ENCODE measurements at places on chromosomes 7 and 10. TPM values are rescaled to one million over a fixed set of nuclear protein-coding genes. Genes with fewer than 3 reads are reported as not detected.

LRIT1 gene
- not detected for total RNA-seq

DNA sequence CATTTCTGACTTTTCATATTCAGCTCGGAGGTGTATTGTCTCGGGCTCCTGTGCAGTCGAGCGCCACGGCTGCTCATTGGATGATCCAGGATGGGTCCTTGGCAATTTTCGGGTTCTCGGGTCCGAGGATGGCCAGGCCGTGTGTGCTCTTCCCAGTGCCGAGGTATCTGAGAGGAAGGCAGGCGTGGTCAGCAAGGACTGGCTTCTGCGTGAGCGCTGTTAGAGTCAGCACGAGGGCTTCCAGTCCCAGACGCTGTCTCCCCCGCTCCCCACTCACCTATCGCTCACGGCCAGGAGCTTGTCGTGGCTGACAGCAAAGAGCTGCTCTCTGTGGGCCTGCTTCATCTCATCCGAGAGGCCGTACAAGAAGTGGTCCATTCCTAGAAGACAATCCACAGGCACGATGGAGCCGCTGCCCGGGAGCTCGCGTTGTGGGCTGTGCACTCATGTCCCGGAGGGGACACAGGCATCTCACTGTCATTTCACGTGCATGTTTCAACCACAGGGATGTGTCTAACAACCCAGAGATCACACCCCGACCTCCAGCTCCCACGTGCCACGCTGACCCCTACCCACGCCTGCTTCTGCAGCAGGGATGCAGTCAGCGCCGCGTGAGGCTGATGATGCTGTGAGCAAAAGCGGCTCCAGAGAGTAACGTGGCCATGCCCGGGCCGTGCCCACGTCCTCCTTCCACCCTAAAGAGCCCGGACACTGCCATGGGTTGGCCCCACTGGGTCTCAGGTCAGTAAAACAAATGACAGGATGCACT, 34.4 kb downstream of the PITRM1 start:
- DNase-seq = no peak

GRCh38 chr7:18290223-18290622, 205.3 kb upstream of the HDAC9 start:
- no peak for DNase-seq

DNA sequence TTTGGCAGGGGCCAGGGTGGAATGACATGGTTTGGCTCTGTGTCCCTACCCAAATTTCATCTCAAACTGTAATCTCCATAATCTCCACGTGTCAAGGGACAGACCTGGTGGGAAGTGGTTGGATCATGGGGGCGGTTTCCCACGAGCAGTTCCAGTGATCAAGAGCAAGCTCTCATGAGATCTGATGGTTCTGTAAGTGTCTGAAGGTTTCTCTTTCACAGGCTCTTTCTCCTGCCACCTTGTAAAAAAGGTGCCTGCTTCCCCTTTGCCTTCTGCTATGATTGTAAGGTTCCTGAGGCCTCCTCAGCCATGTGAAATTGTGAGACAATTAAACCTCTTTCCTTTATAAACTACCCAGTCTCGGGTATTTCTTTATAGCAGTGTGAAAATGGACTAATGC, 188.3 kb downstream of the CHCHD3 start:
- DNase-seq = no peak

Data from aorta (tissue), 5 donors.